ENCODE measurements at places on chromosomes 7 and 10.

DNA sequence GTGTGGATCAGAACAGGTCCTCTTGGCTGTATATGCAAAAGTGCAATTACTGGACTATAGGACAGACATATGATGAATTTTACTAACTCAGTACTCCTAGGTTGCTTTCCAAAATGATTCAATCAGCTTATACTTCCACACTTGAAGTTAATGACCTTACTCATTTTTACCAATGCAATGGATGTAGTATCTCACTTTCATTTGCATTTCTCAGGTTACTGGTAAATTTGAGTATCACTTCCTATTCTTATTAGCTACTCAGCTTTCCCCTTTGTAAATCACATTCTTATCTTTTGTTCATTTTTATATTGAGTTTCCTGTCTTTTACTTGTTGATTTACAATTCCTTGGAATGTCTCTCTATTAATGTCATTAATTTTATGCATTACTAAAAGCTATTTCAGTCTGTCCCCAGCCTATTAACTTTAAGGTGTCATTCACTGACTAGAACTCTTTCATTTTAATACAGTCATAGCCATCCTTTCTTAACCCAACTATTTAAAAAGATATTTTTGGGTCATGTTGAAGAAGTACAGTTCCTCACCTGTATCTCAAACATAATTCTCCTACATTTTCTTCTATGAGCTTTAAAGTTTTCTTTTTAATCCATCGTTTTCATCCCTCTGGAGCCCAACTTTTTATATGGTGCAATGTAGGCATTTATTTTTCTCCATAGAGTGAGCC lies 88.6 kb downstream of the VIM start:
- no peak for DNase-seq

GRCh38 chr7:113831556-113831955 lies 87.3 kb downstream of the PPP1R3A start:
- DNase-seq, result no peak

GRCh38 chr10:127306479-127306878 lies 110.1 kb upstream of the INSYN2A start:
- no peak for DNase-seq

- no peak for DNase-seq
Measured at GRCh38 chr7:2191016-2191415, 41.7 kb downstream of the MAD1L1 start.

DNA sequence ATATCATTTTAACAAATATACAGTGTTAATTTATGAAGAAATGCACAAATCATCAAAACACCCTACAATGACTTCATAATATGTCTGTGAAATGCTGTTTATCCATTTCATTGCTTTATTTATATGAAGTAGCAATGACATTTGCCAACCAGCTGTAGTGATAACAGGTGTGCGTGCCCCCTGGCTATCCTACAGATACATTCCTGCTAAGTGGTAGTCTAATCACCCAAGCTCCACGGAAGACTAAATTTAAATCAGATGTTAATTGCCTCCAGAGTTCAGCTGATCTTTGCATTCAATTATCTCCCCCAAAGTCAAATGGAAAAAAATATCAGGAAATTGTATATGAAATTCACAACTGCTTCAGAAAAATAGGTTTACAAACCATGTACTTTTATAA lies 1164.2 kb upstream of the LRRN3 start:
- DNase-seq, result no peak

- no peak for DNase-seq
Measured at GRCh38 chr10:109343293-109343692, 580.0 kb downstream of the XPNPEP1 start.

- DNase-seq, result no peak
Measured at GRCh38 chr7:129830949-129831348, 121.8 kb downstream of the UBE2H start.

GRCh38 chr10:27680006-27680557 lies 65.5 kb downstream of the MKX start:
- DNase-seq, result no peak

DNA sequence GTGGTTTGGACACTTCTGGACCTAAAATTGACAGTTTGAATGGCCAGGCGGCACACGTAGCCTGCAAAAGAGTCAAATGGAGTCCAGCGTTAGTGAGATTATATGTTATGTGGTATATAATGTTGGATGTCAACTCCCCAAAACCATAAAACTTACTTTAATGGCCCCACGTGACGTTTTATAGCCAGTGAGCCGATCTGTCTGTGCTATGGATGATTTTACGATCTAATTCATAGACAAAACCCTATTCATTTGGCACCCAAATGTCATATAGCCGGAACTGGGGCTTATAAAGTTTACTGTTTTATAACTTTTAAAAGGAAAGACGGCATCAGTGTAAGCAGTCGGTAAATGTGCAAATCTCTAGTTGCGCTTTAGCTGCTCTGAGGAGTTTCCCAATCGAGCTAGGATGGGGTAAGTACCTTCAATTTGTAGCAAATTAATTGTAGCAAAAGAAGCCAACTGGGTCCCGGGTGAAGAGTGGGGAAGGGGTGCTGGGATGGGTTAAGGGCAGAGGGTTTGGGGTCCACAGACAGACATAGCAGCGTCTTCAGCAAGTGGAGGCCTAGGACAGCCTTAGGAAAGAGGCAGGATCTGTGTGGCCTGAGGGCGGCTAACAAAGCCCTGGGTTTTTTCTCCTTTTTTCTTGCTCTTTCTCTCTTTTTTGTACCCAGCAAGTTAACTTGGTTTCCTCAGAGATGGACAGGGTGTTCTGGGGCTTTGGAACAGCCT lies 3.2 kb downstream of the HOXA5 start:
- DNase-seq, result no peak

GRCh38 chr10:11679946-11680345 lies 62.2 kb upstream of the ECHDC3 start:
- DNase-seq, result no peak

DNA sequence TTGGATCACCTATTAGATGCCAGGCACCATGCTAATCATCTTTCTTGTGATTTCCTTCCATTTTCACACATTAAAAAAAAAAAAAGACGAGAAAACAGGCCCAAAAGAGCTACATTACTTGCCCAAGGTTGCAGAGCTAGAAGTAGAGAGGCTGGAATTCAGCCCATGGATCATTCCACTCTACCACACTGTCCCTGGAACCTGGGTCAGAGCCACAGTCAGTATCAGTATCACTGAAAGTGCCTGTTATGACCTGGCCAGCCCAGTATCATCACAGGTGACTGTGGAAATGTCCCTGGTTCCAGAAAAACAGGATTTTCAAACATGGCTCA lies 3.3 kb upstream of the FLNC start:
- DNase-seq, result no peak

DNA sequence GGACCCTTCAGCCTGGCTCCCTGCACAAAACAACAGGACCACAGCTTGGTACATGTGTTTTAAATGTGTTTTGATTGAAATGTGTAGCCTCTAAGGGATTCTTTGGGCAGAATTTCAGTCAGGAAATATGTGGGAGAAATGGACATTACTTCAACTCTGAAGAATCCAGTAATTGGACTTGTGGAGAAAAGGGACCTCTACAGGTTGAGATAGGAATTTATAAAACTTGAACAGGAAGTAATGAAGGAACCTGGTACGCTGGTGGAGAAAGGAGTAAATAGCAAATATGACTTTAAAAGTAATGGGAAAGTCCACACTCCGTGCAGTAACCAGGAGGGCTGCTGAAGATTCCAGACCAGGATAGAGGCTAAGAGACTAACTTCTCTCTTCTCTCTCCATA lies 220.5 kb downstream of the LHFPL3 start:
- DNase-seq, result no peak

DNA sequence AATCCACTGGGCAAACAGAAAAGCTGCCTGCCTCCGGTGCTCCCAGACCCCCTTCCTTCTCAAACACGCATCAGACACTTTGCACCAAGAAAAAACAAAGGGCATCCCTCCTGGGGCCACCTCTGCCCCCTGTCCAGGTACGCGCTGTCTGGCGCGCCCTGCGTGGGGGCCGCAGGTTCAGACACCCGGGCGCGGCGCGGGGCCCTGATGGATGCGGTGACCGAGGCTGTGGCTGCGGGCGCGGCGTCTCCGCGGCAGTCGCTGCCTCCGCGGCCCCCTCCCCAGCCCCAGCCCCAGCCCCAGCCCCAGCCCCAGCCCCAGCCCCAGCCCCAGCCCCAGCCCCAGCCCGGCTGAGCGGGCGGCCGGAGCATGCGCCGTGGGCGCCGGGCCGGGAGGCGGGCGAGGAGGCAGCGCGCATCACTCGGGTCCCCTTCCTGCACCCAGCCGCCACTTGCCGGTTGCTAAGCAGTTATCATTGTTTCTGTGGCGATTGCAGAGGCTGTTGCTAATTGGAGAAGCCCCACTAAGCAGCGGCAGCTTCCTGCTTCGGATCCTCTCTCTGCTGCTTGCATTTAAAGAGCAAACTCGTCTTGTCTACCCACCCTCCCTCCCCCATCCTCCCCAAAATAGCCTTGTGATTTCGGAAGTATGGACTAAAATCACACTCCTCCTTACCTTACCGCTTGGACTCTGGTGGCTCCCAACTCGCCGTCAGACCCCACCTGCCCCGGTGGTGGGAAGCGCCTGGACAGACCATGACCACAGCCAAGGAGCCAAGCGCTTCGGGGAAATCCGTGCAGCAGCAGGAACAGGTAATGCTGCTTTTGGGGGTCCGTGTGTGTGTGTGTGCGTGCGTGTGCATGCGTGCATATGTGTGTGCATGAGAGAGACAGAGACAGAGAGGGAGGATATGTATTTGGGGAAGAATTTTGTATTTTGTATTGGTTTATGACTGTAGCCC lies 252.8 kb downstream of the DPP6 start:
- DNase-seq, result no peak

DNA sequence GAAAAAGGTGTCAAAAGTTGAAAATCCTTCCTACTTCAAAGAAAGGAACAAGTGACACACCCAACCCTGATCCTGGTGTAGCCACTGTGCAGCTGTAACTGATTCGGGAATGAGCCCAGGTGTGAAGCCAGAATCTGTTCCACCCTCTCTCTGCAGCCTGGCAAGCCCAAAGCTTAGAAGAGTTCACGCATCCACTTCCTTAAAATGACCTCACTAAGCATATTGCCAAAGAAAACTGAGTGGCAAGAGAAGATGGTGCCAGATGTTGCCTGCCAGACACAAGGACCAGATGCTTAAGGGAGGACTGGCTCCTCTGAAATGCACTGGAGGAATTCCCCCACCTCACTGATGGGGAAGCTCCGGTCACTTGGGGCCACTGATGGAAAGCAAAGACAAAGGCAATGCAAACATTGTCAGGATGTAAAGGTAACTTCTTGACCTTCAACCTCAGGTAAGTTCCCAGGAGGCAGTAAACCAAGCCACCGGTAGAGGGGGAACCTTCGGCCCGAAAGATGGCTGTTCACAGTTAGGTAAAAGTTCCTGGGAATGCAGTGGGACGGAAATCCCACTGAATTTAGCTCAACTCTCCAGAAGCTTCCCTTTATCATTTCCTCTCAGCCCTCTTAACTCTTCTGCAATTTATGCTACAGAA lies 554.9 kb downstream of the KCNMA1 start:
- DNase-seq, result no peak

DNA sequence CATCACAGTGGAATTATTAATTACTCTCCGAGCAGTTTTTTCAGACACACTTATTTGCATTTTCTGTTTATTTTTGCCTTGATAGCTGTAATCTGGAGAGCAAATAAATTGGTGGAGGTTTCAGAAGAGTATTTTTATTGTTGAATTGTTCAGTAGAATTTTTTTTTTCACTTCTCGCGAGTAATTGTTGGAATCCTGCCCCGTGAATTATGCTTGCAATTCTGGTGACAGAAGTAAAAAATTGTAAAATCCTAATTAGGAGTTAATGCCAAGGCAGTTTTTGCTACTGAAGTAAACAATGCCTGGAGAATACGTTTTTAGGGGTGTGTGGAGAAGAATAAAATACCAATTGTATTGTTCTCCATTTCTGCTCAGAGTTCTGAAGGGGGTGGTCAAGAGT lies 88.2 kb downstream of the AOAH start:
- DNase-seq, result no peak

DNA sequence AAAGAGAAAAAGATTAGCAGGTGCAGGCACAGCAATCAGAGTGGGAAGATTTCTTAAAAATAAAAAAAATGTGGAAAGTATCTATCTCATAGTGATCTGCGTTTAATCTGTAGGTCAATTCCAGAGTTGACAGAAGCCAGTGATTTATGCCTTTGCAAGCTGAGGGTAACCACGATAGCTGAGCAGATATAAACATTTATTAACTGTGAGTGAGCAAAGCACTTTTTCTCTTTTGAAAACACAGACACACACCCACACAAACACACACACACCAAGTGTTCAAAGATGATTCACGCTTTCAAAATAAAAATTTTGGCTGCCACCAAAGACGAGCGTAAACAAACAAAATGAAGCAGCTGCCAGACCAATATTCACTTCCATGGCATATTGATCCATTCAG lies 243.2 kb upstream of the SLC26A5 start:
- DNase-seq, result no peak

DNA sequence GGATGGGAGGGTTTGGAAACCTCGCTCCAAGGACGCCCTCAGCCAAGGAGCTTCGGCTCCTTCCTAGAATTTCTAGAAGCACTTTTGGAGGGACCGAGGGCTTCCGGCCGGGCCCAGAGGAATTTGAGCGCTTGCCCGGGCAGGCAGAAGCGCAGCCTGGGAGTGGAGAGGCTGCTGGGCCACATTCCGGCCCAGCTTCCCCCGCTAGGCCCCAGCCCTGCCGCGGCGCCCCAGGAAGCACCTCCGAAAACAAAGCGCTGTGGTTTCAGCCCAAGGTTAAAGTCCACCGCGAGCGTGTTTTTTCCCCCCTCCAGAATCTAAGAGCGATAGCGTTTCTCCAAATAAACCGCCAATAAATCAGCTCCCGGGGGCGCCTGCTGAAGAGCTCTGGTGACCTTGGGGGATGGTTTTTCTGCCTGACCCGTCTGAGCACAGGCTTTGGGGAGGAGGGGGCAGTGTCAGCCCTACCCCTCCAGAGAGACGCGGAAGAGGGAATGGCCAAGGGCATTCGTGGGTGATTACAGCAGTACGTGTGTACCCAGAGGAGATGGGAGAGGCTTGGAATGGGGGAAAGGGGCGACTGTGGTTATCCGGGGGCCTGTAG lies 5.7 kb upstream of the TNRC18 start:
- DNase-seq, result no peak

- DNase-seq, result no peak
Measured at GRCh38 chr10:11551916-11552602, 59.4 kb downstream of the USP6NL start.

DNA sequence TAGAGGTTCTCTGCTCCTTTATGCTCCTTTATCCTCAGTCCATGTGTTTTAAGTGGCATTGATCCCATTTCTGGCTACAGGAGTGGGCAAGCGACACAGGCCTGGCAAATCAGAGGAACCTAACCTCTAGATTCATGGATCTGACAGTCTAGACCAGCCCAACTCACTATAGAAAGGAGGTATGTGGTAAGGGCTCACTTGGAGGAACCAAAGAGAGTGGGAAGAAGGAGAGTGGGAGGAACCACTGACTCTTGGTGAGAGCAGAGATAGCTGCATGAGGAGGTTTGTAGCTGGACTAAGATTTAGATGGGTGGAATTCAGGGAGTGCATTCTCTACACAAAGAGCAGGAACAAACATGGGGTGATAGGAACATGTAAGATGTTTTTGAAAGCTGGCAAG lies 11.6 kb upstream of the FRAT1 start:
- DNase-seq, result no peak

- DNase-seq, result no peak
Measured at GRCh38 chr7:133428326-133428725, 175.4 kb downstream of the EXOC4 start.

All from activated CD8-positive, alpha-beta memory T cell treated with anti-CD3 and anti-CD28 coated beads, Interleukin-2, amount 10 ng/mL, durations not matched to agents 7 days and 5 days (primary cell).